GM04504 (cell line): ENCODE measurements at places on chromosomes 16 and 17.

DNA sequence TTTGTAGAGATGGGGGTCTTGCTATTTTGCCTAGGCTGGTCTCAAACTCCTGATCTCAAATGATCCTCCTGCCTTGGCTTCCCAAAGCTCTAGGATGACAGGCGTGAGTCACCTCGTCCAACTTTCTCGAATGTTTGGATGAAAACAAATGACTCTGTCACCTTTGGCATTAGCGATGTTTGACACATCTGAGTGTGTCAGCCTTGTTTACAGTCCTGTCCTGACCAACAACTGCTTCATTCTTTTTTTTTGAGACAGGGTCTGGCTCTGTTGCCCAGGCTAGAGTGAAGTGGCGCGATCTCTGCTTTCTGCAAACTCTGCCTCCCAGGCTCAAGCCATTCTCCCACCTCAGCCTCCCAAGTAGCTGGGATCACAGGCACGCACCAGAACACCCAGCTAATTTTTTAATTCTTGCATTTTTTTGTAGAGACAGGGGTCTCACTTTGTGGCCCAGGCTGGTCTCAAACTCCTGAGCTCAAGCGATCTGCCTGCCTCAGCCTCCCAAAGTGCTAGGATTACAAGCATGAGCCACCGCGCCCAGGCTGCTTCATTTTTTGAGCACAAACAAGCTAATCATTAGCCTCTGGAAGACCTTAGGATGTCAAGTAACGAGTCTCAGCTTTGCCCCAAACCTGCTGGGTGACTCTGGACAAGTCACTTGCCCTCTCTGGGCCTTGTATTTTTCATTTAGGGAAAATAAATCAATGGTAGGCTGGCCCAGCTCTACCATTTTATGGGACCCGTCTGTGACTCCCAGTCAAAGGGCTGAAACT is 7.4 kb downstream of the MYH11 start:
- DNase-seq = no peak

DNA sequence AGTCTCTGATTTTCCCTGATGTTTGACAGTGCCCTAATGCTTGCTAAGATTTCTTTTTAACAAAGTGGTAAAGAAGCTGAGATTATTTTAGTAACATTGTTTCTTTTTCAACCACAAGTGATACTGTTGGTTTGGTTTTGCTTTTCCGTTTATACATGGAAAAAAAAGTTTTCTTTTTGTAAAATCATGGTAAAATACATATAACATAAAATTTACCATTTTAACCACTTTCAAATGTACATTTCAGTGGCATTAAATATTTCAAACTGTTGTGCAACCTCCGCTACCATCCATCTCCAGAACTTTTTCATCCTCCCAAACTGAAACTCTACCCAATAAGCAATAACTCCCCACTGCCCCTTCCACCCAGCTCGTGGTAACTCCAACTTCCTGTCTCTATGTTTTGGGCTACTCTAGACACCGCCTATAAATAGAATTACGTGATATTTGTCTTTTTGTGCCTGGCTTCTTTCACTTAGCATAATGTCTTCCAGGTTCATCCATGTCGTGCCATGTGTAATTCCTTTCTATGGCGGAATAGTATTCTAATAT is 4.6 kb downstream of the CIITA start:
- no peak for DNase-seq

- no peak for DNase-seq
These were observed 48.6 kb downstream of the PRKCA start for GRCh38 chr17:66351033-66351432.

- DNase-seq = peak; percentile 48
These were observed 25.4 kb downstream of the RTN4RL1 start for GRCh38 chr17:1999557-2000251.

- no peak for DNase-seq
These were observed 18.5 kb upstream of the ZFHX3 start for GRCh38 chr16:73066331-73066926.

DNA sequence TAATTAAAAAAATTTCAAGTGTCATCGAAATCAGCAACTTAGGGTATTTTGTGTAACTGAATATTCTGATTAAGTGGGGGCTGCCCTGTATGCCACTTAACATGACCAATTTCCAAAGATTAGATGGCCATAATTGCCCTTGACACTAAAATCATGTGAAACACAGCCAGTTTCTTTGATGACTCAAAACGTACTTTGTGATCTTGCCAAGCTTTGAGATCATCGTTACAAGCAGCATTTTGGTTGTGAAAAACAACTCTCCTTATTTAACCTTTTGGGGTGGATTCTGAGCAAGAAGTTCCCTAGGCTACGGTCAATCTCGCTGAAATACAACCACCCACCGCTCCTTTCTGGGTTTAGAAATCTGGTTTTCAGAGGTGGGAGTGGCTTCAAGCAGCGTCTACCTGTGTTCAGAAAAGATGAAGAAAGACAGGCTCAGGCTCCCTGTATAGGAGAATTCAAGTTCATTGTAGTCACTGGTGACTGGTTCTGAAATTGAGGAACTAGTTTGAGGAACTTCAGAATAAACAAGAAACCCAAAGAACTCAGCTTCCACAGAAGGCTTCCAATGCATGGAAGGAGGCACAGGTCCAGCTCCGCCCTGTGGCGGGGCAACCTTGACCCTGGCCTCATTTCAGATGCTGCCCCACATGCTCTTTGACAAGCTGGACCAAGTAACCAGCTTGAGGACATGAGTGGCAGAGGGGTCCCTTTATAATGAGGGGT is 9.4 kb downstream of the MAP3K14 start:
- DNase-seq = peak; percentile 84

DNA sequence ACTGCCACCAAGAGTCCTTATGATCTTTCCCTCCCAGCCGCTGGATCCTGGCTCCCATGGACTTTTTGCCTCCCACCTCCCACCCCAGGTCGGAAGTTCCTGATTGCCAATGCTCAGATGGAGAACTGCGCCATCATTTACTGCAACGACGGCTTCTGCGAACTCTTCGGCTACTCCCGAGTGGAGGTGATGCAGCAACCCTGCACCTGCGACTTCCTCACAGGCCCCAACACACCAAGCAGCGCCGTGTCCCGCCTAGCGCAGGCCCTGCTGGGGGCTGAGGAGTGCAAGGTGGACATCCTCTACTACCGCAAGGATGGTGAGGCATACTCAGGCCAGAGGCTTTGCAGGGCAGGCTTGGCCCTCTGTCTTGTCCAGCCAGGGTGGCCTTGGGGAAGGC is 893 bp downstream of the KCNH6 start:
- no peak for DNase-seq

- no peak for DNase-seq
These were observed 111.1 kb downstream of the GAS7 start for GRCh38 chr17:10087355-10087754.

GRCh38 chr17:15412606-15413005 is 54.8 kb downstream of the CDRT4 start:
- DNase-seq = no peak

GRCh38 chr17:71432378-71433315 is 688.2 kb upstream of the SOX9 start:
- DNase-seq = no peak

DNA sequence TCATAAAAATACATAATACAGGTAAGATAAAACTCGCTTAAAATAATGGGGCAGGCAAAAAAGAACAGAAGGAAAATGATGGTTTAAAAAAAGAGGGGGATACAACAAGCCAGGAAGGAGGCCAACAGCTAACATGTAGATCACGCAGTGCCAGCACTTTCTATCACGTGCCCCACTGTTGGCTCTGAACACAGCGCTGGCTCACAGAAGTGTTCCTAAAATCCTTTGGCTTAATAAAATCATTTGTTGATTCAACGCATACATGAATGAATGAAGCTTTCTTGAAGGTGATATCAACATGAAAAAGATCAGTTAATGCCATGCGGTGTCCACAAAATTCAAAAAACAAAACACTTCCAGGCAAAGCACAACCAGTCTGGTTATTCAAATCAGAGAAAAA is 8.5 kb downstream of the ITGAE start:
- no peak for DNase-seq

GRCh38 chr16:30951193-30951592 is 2.3 kb downstream of the ORAI3 start:
- no peak for DNase-seq

DNA sequence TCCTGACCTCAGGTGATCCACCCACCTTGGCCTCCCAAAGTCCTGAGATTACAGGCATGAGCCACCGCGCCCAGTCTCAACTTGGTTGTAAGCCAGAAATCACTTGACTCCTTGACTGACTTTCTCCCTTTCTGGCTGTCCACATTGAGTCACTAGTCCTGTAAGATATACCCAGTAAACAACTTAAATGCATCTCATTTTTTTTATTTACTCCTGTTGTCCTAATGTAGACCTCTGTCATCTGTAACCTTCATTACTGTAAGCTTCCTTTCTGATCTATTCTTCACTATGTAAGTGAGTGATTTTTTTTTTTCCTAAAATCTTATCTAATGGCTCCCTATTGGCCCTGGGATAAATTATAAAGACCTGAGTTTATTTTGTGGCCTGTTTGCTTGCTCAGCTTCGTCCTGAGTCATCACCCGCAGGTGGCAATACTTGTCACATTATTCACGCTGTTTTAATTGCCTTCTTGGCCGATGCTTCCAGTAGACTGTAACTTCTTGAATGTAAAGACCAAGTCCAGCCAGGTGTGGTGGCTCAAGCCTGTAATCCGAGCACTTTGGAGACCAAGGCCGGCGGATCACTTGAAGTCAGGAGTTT is 41.0 kb downstream of the PAFAH1B1 start:
- peak; percentile 3 for DNase-seq
